ENCODE measurements at places on chromosomes 3 and 15.

DNA sequence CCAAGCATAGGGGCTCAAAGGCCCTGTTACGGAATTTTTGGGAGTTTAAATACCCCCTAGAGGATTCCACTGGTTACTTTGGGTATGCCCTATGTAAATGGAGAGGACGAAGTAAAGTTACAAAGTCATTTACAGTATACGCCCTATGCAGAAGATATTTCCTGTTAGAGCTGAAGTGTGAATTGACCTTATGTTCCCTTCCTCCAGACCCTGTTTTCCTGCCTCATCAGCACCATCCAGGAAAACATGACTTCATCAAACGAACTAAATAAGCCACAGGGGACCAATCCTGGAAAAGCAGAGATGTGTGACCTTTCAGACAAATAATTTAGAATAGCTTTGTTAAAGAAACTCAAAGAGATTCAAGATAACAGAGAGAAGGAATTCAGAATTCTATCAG lies 177.4 kb downstream of the SQOR start:
- no peak for DNase-seq

GRCh38 chr15:76517910-76518309 lies 181.3 kb downstream of the ISL2 start:
- DNase-seq: no peak

GRCh38 chr15:77702211-77702957 lies 69.7 kb upstream of the LINGO1 start:
- DNase-seq: peak; percentile 35

- no peak for DNase-seq
Measured at GRCh38 chr15:62118520-62119226, 46.4 kb downstream of the C2CD4B start.

DNA sequence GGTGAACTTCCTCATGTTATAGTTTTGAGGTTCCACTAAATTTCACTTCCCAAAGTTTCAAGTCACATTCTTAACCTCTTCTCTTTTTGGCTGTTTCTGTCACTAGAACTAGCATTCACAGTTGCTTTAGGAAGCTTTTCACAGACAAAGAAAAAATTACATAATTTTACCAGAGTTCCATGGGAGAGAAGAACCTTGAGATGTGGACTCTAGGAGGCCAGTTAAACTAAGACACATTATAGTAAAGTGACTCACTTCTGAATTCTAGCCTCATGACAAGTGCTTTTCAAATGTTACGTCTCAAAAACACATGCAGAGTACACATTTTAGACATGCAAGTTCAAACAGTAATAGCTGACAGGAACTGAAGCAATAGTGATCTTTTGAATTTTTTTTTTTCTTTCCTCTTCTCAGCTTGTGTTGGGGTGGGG lies 39.9 kb upstream of the LRTM1 start:
- DNase-seq: peak; percentile 74

- DNase-seq: no peak
Measured at GRCh38 chr3:113985541-113985940, 37.7 kb downstream of the ZDHHC23 start.

- peak; percentile 31 for DNase-seq
Measured at GRCh38 chr3:122563717-122564025, 429 bp downstream of the PARP9 start.

DNA sequence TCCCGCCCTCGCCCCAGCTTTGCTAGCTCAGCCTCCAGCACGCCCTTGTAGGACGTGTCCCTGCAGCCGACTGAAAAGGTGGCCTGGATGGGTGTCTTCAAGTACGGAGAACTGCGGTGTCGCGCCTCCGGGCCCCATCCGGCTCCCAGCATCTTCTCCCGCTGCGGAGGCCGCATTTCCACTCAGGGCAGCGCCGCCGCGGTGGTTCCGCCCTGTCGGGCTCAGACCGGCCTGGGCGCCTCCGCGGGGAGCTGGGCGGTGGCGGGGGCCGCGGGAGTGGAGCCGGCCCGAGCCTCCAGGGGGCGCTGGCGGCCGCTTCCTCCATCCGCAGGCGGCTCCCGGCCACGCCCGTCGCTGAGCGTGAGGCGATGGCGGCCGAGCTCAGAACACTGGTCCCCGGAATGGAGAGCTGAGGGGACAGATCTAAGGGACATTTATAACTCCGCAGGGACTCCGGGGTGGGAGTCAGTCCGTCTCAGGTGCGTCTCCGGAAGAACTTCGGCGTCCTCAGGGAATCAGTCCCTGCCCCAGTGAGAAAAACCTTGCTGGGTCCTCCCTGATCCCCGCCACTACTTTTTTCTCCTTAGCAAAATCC lies 13.6 kb upstream of the SMCO1 start:
- peak; percentile 55 for DNase-seq
